Fibroblast of the aortic adventitia (primary cell): ENCODE measurements at places on chromosomes 7 and 10.
A peak's percentile ranks its signal among the peaks of the same experiment; 100 is the strongest.

DNA sequence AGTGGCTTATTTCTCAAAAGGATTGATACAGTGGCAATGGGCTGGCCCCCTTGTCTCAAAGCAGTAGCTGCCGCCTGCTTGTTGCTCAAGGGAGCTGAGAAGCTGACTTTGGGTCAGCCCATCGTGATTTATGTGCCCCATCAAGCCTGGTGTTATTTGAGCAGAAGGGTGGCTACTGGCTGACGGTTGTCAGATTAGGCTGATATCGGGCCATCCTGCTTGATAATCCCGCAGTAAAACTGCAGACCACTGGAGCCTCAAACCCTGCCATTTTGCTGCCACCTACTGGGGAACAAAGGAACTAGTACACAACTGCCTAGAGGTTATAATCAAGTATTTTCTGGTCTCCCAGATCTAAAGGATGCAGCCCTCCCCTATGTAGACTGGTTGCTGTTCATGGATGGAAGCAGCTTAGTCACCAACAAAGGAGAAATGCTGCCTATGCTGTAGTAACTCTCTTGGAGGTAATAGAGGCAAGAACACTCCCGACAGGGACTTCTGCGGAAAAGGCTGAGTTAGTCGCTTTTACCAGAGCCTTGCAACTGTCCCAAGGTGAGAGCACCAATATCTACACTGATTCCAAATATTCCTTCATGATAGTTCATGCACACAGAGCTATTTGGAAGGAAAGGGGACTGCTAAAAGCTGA is 65.9 kb upstream of the ZNF92 start:
- DNase-seq = peak; percentile 74

DNA sequence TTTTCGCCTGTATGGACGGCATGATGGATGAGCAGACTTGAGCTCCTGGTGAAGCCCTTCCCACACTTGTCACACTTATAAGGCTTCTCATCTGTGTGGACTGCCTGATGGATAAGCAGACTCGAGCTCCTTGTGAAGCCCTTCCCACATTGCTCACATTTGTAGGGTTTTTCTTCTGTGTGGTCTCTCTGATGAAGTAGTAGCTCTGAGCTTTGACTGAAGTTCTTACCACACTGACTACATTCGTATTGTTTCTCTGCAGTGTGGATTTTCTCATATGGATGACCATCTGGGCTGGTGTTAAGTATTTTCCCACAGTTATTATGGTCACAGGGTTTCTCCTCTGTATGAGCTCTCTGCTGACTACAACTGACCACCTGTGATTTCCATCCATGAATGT is 17.2 kb downstream of the ZNF239 start:
- DNase-seq = no peak

DNA sequence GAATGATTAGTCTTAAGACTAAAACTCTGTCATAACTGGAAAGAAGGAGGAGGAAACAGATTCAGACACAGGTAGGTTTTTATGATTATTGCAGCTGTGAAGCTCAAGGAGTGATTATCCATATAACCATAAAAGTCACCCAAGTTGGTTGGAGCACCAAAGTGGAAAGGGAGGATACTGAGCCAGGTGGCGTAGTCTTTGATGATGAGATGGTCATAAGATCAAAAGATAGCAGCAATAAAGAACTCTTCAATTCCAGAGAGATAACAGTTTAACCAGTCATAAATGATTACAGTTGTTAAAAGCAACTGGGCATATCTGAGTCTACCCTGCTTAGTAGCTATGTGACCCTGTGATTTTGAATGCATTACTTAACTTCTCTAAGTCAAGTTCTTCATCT is 8.4 kb downstream of the ABCB1 start:
- no peak for DNase-seq

GRCh38 chr7:38438970-38439369 is 165.5 kb upstream of the TARP start:
- no peak for DNase-seq

- peak; percentile 95 for DNase-seq
Observed at GRCh38 chr7:134737566-134738345, 41.7 kb upstream of the CALD1 start.

DNA sequence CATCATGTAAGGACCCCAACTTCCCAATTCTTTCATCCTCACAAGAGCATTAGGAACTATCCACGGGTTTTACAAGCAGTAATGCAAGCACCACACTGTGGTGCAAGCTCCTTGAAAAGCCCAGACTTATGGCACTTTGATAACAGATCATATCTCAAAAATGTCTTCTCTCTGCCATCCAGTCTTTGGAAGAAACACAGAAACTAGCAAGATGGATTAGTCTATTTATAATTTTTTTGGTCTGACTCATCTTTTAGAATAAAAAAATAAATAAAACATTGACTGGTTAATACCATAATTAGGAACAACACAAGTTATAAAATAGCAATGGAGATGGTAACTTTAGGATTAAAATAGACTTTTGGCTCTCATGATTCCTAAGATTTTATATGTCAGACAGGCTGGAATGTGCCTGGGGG is 49.0 kb upstream of the CALD1 start:
- DNase-seq = peak; percentile 85

- no peak for DNase-seq
Observed at GRCh38 chr10:68832601-68833000, 5.3 kb downstream of the STOX1 start.

GRCh38 chr10:49625411-49625810 is 11.6 kb downstream of the CHAT start:
- DNase-seq = no peak

DNA sequence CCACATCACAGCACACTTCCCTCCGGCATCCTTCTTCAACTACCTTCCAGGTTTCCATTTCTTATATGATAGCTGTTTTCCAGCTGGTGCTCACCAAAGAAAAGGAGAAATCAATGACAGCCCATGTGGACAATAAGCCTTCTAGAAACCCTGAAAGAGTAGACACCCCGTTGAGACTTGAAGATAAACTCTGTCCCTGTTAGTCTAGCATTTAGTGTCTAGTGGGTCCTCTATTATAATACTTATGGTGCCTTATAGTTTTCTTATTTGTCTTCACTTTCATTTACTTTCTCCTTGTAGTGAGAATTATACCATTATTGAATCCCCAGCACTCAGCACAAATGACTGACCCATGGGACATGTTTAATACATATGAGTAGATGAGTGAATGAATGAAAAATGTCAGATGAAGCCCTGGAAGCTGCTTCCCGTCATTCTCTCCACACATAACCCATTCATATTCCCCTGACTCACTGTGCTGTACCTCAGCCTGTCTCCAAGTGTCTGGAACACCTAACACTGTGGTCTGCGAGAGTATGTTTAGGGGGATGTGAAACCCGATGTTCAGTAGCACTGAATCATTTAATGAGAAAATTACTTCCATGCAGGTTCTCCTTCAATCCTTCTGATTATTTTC is 377.6 kb downstream of the GPR158 start:
- no peak for DNase-seq

GRCh38 chr10:102629661-102630614 is 14.3 kb upstream of the TRIM8 start:
- peak; percentile 85 for DNase-seq

DNA sequence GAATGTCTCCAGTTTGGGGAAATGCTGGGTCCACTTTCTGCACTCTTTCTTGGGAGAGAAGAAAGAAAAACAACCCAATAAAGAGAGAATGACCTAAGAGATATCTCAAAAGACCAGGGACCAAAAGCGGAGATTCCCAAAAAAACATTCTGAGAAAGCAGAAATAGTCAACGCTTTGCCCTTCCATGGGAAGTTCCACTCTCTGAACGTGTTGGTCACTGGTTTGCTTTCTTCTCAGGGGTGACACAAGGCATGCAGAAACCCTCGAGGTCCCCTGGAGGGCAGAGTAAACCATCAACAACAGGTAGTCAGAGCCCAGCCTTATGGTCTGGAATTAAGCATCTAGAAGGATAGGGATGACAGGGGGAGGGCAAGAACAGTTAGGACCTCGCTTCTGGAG is 26.2 kb upstream of the AOAH start:
- no peak for DNase-seq

DNA sequence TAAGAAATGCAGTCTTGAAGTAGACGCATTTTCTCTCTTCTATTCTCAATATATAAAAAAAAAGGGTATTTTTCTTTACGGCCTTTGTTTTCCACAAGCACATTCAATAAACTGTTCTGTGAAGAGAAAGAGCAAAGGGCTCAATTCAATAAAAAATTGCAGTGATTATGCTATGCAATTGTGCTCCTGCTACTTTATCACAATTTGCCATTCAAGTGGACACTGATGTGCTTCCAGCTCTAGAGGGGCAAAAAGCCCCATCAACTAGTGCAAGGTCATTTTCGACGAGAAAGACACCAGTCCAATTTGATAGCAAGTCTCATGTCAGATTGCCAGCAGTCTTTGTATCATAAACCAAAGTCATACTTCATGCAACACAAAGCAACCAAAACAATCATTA is 82.6 kb upstream of the THSD7A start:
- DNase-seq = no peak

- DNase-seq = no peak
Observed at GRCh38 chr7:146683439-146683838, 566.8 kb downstream of the CNTNAP2 start.

GRCh38 chr7:37558320-37559096 is 109.8 kb upstream of the ELMO1 start:
- DNase-seq = no peak

- DNase-seq = no peak
Observed at GRCh38 chr7:66429498-66430163, 199.1 kb upstream of the KCTD7 start.

GRCh38 chr10:76127984-76128589 is 696.7 kb downstream of the LRMDA start:
- DNase-seq = no peak

- DNase-seq = peak; percentile 22
Observed at GRCh38 chr7:117085769-117086463, 132.6 kb downstream of the ST7 start.

- DNase-seq = peak; percentile 26
Observed at GRCh38 chr7:92768501-92769393, 67.6 kb downstream of the CDK6 start.

DNA sequence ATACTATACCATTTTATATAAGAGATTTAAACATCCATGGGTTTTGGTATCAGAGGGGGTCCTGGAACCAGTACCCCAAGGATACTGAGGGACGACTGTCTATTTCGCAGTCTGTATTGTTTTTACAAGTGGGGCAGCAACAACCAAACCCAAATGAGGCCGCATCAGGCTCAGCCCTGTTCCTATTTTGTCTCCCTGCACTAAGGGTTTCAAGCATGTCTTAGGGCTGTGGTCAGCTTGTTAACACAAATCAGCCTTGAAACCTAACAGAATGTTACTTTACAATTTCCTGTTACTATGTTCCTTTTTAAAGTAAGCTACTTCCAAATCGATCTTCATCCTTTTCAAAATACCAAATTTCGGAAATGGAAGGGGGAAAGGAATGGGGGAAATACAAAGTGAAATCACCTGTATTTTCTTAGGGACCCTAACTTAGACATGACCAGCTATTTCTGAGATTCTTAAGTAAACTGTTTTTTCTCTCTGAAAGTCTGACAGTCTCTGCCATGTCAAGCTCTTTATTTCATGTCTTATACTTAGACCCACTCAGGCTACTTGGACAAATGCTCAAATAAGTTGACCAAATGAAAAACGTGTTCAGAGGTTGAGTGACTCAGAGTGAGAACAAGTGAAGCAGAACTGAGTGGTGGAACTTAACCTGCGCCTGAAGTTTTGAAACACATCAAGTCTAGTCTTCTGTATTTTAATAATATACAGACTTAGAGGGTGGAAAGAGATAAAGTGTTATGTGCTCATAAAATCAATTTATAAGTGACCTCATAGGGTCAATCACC is 75.8 kb downstream of the C1GALT1 start:
- DNase-seq = no peak

DNA sequence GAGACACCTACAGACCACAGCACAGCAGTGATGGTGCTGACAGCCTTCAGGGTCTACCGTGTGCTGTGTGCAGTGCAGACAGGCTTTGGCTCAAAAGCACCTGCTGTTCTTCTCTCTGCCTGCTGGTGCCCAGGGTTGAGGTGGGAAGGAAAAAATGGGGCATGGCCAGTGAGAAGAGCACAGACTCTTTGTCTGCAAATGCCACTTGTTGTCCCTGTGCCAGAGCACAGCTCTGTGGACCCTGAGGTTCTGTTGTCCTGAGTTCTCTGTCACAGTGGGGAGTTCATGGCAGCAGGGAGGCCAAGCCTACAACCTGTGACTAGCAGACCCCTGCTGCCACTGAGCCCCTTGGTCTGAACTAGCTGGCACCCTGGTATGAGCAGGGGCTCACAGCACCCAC is 376.7 kb downstream of the GLRX3 start:
- DNase-seq = no peak

DNA sequence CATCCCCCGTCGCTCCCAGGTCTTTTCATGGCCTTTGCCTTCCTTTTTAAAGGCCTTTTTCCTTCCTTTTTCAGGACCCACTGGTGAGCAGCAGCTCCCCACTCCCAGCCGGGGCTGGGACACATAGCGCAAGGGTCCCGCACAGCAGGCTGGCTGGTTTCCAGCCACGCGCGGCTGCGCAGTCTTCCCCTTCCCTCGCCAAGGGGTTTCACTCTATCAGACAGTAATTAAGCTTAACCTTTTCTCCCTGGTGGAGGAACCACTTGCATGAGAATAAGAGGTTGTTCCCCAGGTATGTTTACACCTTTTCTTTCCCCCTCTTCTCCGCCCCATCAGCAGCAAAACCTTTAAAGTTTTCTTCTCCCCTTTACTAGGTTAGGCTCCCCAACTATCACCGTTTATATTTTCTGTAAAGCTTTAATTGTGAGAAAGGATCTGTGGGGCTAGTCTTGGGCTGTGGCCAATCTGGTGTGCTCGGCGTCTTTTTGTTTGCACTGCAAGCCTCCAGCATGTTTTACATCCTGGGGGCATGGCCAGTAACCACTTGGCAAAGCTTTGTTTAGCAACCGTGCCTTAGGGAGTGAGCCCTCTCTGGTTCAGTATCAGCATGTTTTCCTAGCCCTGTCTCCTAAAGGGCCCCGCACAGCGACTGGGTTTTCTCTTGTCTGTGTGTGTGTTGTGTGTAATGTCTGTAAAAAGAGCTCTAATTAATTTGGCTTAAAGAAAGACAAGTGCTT is 219.6 kb downstream of the PHF14 start:
- peak; percentile 51 for DNase-seq

GRCh38 chr7:31437250-31437865 is 76.5 kb upstream of the ITPRID1 start:
- no peak for DNase-seq

DNA sequence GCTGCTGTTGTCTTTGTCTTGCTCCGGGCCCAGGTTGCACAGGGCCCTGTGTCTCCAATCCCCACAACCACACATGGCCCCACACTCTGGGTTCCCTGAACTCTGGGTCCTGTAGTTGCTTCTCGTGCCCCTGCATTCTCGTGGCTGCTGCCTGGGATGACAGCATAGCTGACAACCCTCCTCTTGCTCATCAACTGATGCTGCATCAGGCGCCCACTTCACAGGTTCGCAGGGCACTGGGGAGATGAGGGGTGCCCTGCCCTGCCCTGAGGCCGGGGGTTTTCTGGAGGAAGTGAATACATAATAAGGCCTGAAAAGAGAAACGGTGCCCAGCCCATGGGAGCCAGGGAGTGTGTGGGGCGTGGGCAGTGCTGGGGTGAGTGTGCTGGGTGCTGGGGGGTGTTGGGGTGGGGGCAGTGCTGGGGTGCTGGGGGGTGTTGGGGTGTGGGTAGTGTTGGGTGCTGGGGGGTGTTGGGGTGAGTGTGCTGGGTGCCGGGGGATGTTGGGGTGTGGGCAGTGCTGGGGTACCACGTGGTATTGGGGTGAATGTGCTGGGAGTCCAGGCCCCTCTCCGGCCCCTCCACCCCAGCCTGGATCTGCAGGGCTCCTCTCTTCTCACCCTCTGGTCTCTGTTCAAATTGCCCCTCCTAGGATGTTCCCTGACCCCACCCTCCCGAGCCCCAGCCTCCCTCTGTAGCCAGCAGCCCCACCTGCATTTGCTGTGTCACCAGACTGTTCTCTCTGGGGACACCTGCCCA is 2.0 kb upstream of the MTG1 start:
- no peak for DNase-seq

- DNase-seq = peak; percentile 17
Observed at GRCh38 chr7:24052572-24053260, 231.3 kb upstream of the NPY start.
